ENCODE measurements at places on chromosomes 12 and 14.

DNA sequence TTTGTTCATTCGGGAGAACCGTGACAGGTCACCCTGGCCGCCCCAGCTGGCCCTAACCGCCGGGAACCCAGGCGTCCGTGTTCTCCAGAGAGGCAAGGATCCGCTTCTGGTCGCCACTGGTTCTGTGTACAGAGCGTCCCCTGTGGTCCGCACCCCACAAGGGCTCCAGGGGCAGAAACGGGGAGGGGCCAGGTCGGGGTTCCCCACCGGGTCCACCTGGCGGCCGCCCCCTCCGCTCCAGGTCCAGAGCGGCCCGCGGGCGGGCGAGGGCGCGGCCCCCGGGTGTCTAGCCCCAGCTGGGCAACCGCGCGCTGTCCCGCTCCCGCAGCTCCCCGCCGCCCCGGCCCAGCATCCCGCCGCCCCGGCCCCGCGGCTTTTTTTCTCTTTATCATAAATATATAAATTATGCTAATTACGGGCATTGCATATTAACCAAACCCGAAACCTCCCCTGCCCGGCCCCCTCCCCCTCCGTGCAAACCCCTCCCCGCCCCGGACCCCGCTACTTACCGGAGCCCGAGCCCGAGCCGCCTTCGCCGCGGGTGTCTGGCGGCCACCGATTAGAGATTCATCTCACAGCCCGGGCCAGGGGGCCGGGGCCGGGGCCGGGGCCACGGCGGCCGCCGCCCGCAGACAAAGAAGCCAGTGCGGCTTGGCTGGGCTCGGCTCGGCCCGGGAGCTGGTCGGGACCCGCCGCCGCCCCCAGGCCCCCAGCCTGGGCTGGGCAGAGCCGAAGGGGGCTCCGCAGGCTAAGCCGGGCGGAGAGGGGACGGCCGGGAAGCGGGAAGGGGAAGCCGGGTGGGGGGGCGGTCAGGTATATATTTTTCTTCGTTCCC lies 512 bp downstream of the POU6F1 start:
- peak; percentile 65 for DNase-seq

DNA sequence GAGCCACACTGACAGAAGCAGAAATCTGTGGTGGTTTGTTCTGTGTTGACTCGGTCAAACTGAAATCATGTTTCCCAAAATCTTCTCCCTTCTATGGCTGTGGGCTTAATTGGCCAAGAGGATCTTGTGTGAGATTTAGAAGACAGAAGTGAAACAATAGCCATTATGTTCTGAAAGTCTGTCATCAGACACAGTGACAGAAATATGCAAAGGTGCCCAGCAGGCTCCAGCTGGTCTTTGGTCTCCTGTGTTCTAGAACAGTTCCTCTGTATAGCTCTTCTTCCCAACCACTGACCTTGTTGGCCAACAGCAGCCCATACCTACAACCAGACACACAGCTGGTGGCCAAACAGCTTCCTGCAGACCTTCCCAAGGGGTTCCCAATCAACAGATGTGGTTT lies 25.0 kb upstream of the COCH start:
- no peak for DNase-seq

DNA sequence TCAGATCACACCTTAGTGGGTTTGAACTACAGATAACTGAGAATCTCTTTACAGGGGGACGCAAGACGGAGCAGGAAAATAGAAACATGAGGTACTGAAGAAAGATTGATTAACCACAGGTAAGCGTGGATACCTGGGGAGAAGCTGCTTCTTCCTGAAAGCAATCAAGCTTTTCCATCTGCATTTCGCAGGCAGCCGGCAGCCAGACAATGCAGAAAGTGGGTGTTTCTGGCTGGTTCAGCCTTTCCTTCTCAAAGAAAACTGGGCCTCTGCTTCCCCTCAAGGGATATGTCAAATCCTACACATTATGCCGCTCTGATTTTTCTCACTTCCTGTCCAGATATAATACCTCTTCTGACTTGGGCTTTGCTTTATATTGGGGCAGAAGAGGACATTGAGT lies 39.1 kb upstream of the PPFIA2 start:
- DNase-seq: no peak

DNA sequence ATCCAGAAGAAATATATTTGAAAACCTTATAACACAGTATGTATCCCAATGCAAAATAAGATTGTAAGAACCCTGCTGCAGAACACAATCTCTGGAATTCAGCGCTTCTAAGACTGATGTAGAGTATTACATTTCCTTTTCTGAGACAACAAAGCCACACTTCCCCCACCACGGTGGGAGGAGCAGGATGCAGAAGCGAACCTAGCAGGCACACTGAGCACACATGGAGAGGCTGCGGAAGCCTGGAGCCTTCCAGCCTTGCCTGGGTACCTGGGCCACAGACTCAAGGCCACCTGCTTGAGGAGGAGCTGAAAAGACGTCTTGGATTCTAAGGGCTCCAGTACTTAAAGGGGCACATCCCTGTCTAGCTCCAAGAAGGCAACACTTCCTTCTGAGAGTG lies 46.4 kb downstream of the TCHP start:
- DNase-seq: no peak

- no peak for DNase-seq
Measured at GRCh38 chr12:128603573-128604115, 220.1 kb downstream of the SLC15A4 start.

DNA sequence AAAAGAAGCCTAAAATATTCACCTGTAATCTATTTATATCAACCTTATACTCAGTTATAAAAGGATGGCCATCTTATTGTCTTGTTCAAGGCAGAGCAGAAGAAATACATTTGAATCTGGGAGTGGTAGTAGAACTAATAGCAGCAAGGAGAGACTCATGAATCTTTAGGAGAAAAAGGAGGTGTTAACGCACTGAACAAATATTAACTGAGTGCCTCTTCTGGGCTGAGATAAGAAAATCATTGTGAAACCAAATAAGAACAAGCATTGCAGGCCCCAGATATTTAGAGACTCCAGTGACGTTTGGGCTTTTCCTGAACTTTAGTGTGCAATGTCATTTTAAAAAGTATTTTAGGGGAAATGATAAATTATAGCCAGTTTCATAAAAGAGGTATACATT lies 790.6 kb downstream of the DIO2 start:
- DNase-seq: no peak

DNA sequence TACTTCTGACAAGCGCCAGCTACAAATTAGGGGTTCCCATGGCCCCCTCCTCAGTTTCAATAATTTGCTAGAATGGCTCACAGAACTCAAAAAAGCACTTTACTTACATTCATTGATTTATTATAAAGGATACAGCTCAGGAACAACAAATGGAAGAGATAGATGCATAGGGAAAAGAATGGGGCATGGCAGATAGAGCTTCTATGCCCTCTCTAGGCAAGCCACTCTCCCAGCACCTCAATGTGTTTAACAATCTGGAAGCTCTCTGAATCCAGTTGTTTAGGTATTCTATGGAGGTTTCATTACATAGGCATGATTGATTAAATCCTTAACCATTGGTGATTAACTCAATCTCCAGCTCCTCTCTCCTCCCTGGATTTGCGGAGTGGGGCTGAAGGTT lies 184.5 kb upstream of the DAAM1 start:
- no peak for DNase-seq

GRCh38 chr12:100724071-100724470 lies 70.5 kb upstream of the ANO4 start:
- no peak for DNase-seq

GRCh38 chr14:74456684-74457564 lies 30.9 kb upstream of the SYNDIG1L start:
- no peak for DNase-seq

DNA sequence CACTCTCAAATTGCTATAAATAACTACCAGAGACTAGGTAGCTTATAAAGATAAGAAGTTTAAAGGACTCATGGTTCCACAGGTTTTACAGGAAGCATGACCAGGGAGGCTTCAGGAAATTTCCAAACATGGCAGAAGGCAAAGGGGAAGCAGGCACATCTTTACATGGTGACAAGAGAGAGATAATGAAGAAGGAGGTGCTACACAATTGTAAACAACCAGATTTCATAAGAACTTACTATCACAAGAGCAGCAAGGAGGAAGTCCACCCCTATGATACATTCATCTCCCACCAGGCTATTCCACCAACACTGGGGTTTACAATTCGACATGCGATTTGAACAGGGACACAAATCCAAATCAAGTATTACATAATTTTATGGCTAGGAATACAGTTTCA lies 257.7 kb downstream of the BTG1 start:
- DNase-seq: no peak

GRCh38 chr12:76417116-76417515 lies 68.9 kb upstream of the BBS10 start:
- no peak for DNase-seq
